ENCODE measurements at places on chromosomes 7 and 10. TPM values are rescaled to one million over a fixed set of nuclear protein-coding genes. Genes with fewer than 3 reads are reported as not detected.

- DNase-seq = no peak
Measured at GRCh38 chr7:45171946-45172345, 14.4 kb downstream of the RAMP3 start.

- DNase-seq = no peak
Measured at GRCh38 chr10:128950916-128951275, 516.1 kb upstream of the MGMT start.

- no peak for DNase-seq
Measured at GRCh38 chr10:77077316-77077945, 560.2 kb downstream of the KCNMA1 start.

DNA sequence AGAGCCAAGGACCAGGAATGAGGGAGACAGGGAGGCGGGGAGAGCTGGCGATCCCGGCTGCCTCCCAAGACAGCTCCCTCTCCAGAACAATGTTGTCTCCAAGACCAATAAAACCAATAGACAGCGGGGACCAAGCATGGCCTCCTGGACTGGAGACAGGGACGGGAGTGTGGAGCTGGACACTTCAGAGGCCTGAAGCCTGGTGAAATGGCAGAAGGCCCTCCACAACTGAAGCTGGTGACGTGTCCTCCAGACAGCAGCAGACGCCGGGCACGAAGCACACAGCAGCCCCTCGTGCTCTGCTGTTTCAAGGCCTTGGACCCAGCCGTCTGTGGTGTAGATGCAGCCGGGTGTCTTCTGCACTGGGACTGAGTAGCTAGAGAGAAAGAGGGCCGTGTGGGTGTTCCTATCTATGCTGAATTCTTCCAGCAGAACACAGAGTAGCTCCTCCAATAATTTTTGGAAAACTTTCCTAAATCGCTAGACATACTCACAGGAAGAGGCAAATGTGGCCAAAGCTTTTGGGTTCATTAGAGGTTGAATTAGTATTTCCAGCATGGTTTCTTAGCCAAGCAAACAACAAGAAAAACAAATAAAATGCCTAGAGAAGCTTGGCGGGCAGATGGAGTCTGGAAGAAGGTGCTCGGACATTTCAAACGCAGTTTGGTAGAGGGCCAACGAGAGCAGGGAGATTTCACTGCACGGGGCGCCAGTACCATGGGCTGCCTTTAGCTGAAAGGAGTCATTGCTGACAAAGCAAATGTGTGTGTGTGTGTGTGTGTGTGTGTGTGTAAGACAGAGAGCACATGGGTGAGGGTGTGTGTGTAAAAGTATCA is 570.4 kb downstream of the TCERG1L start:
- DNase-seq = no peak

GRCh38 chr7:6375348-6376101 is 72.2 kb downstream of the DAGLB start:
- no peak for DNase-seq

DNA sequence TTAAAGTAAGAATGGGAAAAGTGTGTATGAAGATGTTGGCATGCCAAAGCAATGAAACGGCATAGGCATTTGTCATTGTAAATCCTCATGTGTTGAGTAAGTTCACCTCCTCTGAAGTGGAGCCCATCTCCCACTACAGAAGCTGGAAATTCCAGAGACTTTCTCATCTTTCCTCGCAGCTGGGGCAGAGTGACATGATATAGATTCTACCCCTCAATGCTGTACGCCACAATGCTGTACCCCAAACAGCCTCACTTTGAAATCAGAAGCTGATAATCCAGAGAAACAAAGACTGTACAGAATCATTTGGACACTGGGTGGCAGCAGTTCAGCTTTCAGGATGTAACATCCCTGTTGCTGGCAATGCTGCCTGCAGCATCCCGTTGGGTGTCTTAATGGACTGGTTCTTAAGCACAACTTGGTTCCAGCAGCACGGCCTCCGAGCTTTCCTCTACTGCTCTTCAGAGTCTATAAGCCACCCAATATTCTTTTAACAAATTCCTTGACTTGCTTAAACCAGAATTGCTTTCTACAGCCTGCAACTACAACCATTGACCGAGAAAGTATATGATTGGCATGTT is 18.8 kb downstream of the ZC3HAV1L start:
- DNase-seq = peak; percentile 72

DNA sequence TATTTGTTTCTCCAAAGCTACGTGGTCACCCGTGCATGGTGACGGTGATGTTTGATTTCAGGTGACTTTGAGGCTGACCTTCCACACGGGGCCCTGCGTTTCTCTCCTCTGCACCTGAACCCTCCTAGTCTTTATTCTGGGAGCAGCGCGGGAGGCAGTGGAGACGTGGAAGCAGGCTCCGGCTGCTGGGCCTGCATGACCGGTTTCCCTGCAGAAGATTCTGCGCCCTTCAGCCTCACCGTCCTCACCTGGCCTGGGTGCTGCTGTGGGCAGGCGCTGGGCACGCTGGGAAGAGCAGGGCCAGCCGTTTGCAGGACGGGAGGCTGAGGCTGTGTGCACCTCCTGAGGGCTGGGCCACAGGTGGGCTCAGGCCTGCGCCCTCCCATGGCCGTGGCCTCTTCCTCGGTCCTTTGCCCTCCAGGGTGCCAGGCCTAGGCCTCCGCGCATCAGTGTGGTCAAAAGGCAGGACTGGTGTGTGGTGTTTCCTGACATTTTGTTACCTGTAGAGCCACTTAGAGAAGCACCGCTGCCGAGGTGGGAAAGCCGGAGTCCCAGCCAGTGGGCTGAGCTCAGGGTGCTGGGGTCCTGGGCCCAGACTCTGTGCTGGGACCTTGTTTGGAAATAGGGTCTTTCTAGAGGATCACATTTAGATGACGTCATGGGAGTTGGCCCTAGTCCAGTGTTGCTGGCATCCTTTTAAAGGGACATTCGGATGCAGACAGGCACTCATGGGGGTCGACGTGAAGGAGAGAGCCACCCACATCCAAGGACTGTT is 478.3 kb downstream of the DNAJB6 start:
- DNase-seq = no peak

DNA sequence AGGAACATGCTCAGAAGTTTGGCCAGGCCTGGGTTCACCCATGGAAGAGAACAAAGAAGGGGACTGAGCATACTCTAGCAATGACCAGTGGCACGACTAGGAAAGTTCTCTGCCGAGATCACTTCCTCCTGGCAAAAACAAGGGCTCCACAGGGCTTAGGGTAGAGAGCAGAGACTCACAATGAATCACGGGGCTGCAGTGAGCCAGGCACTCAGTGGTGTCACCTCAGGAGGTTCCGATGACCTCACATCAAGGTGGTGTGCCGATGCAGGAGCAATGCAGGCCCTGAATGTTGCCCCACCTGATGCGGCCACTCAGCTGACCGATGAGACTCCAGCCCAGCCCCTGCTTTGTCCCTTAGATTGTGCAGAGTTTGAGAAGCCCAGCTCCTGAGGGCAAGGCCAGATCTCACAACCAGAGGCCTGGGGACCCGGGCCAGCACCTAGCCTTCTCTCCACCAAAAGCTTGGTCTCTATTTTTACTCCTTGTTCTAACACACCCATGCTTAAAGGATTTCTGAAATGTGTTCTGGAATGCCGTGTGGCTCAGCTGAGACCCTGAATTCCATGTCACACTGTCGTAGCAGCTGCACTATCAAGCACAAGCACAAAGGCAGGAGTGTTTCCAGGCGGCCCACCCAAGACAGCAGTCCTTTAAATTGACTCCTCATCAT is 60.9 kb downstream of the COBL start:
- no peak for DNase-seq

- no peak for DNase-seq
Measured at GRCh38 chr7:18461785-18462467, 33.6 kb upstream of the HDAC9 start.

DNA sequence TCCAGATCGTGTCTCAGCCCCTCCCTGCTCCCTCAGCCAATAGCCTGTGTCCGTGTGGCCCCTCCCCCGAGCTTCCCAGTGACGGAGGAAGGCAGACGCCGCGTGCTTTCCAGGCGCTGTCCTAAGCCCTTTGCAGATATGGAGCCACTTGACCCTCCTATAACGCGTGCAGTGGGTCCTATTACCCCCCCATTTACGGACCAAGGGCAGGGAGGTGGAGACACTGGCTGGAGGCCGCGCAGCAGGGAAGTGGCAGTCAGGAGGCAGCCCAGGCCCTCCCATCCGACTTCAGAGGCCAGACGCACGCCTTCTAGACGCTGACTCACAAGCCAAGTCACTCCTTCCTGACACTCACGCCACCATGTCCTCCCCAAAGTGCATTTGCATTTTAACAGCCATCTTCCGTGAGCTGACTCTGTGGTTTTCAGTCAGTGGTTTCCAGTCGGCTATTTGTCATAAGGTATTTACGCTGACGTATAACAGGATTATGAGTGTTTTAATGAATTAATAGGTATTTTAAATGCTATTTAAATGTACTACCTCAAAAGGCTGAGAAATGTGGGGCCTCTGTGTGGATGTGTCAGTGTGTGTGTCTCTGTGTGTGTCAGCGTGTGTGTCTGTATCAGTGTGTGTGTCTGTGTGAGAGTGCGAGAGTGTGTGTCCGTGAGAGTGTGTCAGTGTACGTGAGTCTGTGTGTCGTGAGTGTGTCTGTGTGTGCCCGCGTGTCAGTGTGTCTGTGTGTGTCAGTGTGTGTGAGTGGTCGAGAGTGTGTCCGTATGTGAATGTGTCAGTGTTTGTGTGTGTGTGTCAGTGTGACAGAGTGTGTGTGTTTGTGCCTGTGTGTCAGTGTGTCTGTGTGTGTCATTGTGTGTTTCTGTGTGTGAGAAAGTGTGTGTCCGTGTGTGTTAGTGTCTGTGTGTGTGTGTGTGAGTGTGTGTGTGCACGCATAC is 92.0 kb upstream of the INSIG1 start:
- peak; percentile 92 for DNase-seq

GRCh38 chr10:15267496-15267895 is 99.0 kb upstream of the NMT2 start:
- DNase-seq = no peak

CYP26A1 gene
- not detected for total RNA-seq

NME8 gene
- total RNA-seq = not detected

DNA sequence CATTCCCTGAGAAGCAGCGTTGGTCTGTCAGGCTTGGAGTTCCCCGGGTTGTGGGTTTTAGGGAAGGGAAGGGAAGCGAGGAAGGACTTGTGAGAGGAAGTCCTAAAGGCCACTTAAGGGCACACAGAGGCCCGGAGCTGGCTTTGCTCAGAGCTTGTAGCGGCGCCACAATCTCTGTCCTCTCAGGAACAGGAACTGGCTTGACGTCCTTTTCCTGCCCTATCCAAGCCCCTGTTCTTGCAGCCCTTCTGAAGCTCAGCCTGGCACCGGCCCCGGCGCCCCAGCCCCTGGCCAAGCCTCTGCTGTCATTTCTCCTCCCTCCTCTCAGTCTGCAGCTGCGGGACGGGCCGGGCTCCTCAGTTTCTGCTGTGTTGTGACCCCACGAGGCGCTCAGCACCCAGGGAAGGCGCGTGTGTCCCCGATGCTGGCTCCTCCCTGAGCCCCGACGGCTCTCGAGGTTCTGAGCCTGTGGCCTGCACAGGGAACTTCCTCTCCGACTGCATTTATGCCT is at the start of gene GIMAP8:
Gene GIMAP8, plus strand, starts transcription at position 140 of the 511 bp plus-strand sequence. CDS start 16,069 bp downstream, outside the sequence.
- DNase-seq = peak; percentile 85

DNA sequence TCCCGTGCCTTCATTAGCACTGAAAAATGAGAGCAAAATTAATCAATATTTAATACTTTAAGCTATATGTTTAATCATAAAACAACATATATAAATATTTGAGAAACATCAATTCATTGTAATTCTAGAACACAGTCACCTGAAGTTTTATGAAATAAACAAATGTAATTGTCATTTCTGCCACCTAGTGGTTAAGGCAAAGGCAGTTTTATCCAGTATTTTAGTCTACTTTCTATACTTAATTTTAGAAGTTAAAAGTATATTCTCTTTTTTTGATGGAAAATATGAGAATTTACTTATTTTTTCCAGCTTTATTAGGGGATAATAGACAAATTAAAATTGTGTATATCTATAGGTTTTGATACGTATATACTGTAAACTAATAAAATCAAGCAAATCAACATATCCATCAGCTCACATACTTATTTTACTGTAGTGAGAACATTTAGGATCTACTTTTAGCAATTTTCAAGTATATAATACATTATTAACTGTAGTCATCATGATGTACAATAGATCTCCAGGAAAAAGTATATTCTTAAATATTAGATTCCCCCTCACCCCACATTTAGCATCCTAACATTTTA is 16.9 kb downstream of the PCGF6 start:
- DNase-seq = no peak

LRRC18 gene
- not detected for total RNA-seq

- DNase-seq = no peak
Measured at GRCh38 chr7:47100148-47100816, 481.6 kb downstream of the TNS3 start.

SPAG6 gene
- total RNA-seq = not detected

- DNase-seq = no peak
Measured at GRCh38 chr7:142908921-142909890, 23.7 kb upstream of the TRPV6 start.

- DNase-seq = no peak
Measured at GRCh38 chr7:84906889-84907288, 280.0 kb downstream of the SEMA3D start.

DNA sequence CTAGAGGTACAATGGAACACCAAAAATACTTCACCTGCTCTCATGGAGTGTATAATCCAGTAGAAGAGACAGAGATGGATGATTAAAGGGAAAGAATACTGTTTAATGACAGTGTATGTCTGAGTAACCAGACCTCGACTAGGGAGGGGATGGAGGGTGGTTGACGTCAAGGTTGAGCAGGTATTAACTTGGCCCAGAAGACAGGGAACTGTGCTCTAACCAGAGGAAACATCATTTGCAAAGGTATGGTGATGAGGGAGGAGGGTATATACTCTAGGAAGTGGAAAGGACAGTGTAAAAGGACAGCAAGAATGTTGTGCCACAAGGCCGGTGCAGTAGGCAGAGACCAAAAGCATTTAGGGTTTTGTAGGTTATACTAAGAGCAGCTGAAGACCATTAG is 2.9 kb downstream of the MIOS start:
- DNase-seq = no peak

EIF4EBP2 gene
- total RNA-seq = 82.9 TPM

PLXNA4 gene
- 23.3 TPM for total RNA-seq

- DNase-seq = no peak
Measured at GRCh38 chr7:134922720-134923704, 63.3 kb upstream of the AGBL3 start.

CPEB3 gene
- 7.4 TPM for total RNA-seq

Data from left cardiac atrium (tissue), 4 donors.